T47D (cell line): ENCODE measurements at places on chromosomes 6 and 20.
A peak's percentile ranks its signal among the peaks of the same experiment; 100 is the strongest.

DNA sequence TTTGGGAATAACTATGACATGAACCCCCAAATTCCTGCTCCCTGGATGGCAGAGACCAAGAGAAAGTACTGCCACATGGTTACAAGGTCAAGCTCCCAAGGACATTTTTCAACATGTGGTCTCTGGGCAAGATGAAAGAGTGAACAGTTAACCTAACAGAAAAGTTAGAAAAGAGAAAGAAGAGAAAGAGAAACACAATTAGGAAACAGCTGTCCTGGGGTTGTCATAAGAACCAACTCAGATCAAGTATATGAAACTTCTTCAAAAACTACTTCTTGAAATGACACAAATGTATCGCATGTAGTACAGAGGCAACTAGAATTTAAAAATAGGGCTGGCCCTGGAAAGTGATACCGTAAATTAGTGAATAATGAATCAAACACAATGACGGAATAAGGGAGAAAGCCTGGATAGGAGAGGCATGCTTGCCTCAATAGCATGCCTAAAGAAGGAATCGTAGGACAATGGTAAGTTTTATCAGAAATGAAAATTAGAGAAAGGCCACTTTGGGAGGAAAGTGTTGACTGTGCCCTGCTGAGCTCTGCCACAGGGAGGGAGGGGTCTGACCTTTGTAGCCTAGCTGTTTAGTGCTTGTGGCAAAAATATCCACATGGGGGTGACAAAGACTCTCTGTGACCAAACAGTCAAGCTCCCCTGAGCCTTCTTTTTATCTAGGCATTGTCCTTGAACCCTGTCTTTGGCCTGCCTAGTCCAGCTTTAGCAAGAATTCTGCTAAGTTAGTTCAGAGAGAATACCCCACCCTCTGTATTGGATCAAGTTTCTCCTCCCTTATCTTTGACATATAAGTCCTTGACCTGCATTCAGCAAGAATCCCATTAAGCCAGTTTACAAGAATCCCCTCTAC, 4.3 kb upstream of the DCBLD1 start:
- no peak for DNase-seq

DNA sequence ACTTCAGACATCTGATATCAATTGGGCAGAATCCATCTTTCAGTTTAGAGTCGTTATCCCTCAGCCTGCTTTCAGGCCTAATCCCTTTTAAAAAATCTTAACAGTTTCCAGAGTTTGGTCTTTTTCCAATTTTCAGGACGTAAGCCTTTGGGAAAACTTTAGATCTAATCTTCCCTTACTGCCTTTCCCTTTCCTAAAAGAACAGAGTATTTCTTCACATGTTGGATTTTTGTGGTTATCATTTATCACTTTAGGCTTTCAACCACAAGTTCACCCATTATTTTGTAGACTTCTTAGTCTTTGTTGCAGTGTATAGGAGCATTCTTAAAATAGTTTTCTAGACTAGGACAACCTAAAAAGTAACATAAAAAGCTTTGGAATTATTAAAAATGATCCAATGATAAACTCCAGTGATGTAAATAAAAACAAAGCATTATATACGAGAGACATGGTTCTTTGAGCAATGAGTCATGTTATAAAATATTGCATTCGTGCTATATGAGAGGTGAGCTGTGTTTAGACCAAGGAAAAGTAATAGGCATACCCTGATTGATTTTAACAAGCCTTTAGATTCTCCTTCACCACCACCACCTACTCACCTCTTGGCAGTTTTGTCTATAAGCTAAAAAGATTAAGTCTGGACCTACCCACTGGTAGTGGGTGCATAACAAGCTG, 90.4 kb upstream of the MCHR2 start:
- no peak for DNase-seq

- DNase-seq = peak; percentile 71
Observed at GRCh38 chr20:11274141-11274594, 600.4 kb upstream of the JAG1 start.

- DNase-seq = no peak
Observed at GRCh38 chr6:146154197-146154596, 125.3 kb downstream of the GRM1 start.

DNA sequence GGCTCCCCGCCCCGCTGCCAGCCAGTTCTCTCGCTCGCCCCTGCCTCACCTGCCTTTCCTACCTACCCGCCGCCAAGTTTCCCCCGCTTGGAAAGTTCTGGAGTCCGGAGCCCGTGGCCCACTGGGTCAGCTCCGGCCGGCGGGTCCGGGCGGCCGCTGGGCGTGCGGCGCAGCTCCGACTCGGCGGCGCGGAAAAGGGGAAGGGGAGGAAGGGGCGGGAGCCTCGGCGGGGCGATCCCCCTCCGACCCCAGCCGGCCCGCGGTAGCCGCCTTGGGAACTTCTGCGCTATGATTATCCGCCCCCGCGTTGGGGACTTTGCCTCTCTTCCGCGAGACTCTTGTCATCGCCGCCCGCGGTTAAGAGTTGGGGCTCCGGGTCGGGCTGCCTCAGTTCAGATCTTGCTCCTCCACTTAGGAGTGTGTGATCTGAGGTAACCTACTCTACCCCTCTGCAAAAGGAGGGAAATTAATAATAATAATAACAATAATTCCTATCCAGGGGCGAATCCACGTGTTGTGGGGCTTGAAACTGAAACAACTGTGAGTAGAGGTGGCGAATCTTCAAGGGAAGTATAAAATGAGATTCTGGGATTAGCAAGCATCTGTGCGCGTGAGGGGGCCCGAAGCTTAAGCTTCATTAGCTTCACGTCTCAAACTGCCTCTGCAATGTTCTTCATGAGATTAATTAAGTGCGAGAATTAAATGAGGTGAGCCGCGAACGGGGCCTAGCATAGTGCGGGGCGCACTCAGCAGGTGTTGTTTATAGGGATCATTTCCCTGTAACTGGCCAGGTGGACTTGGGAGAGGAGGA, 30.8 kb downstream of the SF3B5 start:
- peak; percentile 4 for DNase-seq

- peak; percentile 35 for DNase-seq
Observed at GRCh38 chr6:1111361-1111760, 200.5 kb upstream of the FOXQ1 start.

- no peak for DNase-seq
Observed at GRCh38 chr20:62266851-62267250, 28.5 kb downstream of the OSBPL2 start.

- DNase-seq = no peak
Observed at GRCh38 chr6:123967905-123968304, 164.2 kb downstream of the NKAIN2 start.

DNA sequence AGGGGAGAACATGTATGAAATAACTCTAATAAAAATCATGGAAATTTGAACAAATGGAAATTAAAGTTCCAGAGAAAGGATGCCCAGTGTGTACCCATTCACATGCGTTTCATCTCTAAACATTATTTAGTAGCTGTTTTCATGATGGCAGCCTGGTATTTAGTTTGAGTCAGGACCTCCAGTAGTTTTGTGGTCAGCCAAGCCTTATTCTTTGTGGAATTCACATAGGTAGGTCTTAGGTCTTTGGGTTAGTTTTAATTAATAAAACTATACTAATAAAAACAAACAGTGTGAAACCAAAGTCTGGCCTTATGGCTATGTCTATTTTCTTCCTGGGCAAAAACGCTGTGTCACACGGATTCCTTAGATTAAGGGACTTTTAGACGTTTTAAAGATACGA, 137.8 kb downstream of the FOXC1 start:
- no peak for DNase-seq
